B cell (primary cell): ENCODE measurements at places on chromosomes 12 and 14. TPM values are rescaled to one million over a fixed set of nuclear protein-coding genes. Genes with fewer than 3 reads are reported as not detected.
A peak's percentile ranks its signal among the peaks of the same experiment; 100 is the strongest.

GRCh38 chr14:99258876-99259726 lies 12.9 kb downstream of the BCL11B start:
- H3K4me3 ChIP-seq, result no peak overlapping the region
- no peaks in the 10 kb centered on the region for H3K36me3 ChIP-seq
- H3K27me3 ChIP-seq, result no peaks in the 10 kb centered on the region

The PTPN6 gene
- total RNA-seq, result 311 and 312 TPM in 2 replicates

DNA sequence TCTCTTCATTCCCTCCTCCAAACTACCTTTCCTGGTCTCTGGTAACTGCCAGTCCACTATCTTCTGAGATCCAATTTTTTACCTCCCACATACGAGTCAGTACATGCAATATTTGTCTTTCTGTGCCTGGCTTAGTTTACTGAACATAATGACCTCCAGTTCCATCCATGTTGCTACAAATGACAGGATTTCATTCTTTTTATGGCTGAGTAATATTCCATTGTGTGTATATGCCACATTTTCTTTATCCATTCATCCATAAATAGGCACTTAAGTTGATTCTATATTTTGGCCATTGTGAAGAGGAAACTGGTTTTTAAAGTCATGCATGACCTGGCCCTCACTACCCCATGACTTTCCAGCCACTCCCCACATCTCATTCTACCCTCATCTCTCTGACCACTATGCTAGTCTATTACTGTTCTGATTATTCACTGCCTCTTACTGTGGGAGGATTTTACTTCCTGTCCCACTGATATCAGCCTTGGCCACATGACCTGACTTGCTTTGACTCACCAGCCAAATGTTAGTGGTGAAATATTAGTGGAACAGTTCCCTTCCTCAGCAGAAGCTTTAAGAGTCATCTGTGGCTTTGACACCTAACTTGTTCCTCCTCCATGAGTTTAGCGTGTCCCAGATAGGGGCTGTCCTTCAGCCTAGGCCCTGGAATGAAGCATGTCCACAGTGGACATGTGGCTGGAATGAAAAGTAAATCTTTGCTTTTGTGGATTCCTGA lies 52.2 kb downstream of the GOLGA5 start:
- peak; percentile 10 for DNase-seq
- H3K27ac ChIP-seq, result no peak overlapping the region
- H3K4me1 ChIP-seq, result peaks cover 6% of the 10 kb centered on the region
- no peaks in the 10 kb centered on the region for H3K36me3 ChIP-seq

The LRRIQ1 gene
- not detected in 2 replicates for total RNA-seq

DNA sequence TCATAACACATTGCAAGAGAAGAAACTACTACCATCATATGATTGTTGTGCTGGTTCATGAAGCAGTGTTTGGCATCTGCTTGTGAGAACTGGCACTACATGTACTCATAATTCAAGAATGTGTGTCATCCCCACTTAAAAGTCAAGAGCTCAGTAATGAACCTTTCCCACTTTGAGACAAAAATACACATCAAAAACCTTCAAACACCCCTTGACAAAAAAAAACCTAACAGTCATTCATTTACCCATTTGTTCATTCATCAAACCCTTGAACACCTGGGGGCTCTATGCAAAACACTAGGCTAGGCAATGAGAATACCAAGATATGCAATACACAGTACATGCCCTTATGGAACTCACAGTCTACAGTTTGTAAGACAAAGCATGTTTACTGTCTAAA lies 40.0 kb downstream of the KIF21A start:
- H3K4me1 ChIP-seq, result no peaks in the 10 kb centered on the region
- DNase-seq, result no peak
- H3K27ac ChIP-seq, result no peak overlapping the region
- H3K36me3 ChIP-seq, result no peaks in the 10 kb centered on the region
